Urothelium cell line (cell line): ENCODE measurements at places on chromosomes 1 and 21.

GRCh38 chr1:41558761-41559171 is 74.3 kb upstream of the EDN2 start:
- DNase-seq: no peak

- no peak for DNase-seq
Observed at GRCh38 chr1:229427572-229427971, 6.3 kb downstream of the ACTA1 start.

DNA sequence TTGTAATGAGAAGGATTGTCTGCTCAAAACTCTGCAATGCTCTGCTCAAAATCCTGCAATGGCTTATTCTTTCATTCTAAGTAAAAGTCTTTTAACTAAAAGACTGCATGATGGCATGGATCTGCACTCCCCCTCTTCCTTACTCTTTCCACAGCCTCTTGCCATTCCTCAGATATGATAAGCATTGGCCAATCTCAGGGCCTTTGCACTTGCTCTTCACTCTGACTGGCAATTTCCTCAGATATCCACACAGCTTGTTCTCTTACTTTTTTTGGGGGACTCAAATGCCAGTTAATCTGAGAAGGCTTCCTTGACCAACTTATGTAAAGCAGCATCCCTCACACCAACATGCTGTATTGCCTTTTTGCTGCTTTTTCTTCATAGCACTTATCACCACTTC is 2.8 kb upstream of the ZMPSTE24 start:
- no peak for DNase-seq

- no peak for DNase-seq
Observed at GRCh38 chr1:24162201-24162600, 19.3 kb upstream of the IL22RA1 start.

- DNase-seq: no peak
Observed at GRCh38 chr1:37845049-37845646, 14.2 kb downstream of the MTF1 start.
